ENCODE measurements at places on chromosomes 1 and 21. TPM values are rescaled to one million over a fixed set of nuclear protein-coding genes. Genes with fewer than 3 reads are reported as not detected.

The RGS13 gene
- not detected for total RNA-seq

The ANGPTL3 gene
- total RNA-seq: not detected

The CSF1 gene
- total RNA-seq: 4.6 TPM

The AK4 gene
- 16.6 TPM for total RNA-seq

The PCP4L1 gene
- not detected for total RNA-seq

- DNase-seq: no peak
These were observed 77.5 kb upstream of the KCNK2 start for GRCh38 chr1:215005078-215005477.

- DNase-seq: peak; percentile 81
These were observed 3.3 kb downstream of the EPHA2 start for GRCh38 chr1:16152481-16153087.

DNA sequence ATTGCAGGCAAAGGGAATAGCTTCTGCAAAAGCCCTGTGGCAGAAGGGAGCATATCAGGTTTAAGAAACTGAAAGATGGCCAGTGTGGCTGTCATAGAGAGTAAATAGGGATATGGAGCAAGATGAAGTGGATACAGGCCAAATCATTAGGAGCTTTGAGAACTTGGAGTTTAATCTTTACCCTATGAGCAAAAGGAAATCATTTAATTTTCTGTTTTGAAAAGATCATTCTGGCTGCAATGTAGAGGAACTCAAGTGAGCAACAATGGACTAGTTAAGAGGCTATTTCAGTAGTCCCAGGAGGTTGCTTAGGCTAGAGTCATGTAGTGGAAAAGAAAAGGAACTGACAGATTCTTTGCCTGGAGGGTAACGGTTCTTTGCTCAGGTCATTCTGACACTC lies 47.2 kb downstream of the RAP1A start:
- no peak for DNase-seq

- DNase-seq: peak; percentile 7
These were observed 4.2 kb upstream of the IL19 start for GRCh38 chr1:206766251-206766856.

- no peak for DNase-seq
These were observed 67.1 kb downstream of the ZNF281 start for GRCh38 chr1:200342511-200343311.

DNA sequence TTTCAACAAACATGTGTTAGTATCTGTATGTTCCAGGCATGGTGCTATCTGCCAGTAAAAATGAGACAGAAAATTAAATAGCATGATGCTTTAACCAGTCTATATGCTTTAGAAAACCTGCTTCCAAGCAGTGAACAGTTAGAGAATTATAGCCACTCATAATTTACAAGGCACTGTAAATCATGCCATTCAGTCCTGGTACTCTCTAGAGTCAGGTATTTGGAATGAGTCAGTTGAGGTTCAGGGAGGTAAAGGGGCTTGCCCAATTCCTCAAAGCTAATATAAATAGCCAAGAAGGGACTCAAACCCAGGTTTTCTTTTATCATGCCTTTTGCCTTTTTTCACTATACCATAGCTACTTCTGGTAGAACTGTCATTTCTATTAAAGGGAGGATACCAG lies 184.4 kb downstream of the NFIA start:
- DNase-seq: no peak

DNA sequence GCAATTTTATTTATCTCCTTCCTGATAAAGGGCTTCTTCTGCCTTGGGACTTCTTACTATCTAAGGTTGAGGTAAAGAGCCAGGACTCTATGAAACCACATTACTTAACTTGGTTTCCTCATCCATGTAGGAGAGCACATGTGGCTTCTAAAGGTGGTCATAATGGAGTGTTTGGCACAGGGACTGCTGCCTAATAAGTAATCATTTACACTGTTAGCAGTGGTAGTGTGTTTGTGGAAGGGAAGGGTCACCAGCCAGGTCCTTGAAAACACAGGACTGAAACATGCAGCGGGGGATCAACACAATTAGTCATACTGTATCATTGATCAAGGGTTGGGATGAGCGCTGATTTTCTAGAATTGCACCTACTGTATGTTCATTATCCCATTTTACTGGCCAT lies 59.6 kb downstream of the UCK2 start:
- no peak for DNase-seq

- no peak for DNase-seq
These were observed 81.7 kb upstream of the ATP1B1 start for GRCh38 chr1:169024800-169025271.

- DNase-seq: no peak
These were observed 114.1 kb downstream of the LHX4 start for GRCh38 chr1:180343921-180344769.

- no peak for DNase-seq
These were observed 38.9 kb downstream of the MORN1 start for GRCh38 chr1:2352341-2352896.

DNA sequence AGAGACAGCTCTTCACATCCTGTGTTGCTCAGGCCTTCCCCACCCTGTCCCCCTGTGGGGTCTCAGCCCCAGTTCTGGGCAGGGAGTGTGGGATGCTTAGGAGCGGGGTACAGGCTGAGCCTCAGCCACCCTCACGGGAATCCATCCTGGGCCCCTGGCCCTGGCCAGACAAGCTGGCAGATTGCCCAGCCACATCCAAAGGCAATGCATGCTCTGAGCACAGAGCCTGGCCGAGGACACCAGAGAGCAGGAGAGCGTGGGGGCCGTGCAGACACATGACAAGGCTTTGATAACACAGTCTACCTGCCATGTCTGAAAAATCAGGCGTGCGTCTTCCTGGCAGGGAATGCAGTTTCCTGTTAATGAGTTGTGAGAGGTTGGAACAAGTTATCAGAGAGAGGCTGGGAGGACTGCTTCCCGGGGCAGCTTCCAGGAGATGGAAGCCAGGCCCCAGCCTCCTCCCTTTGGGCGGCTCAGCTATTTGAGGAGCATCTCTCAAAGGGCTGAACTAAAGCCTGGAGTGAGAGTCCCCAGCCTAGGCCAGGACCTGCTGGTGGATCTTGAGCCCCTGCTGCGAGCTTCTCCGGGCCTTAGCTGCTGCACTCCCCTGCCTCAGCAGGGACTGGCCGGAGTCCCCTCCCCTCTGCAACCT lies 72.2 kb upstream of the SELENON start:
- DNase-seq: no peak

DNA sequence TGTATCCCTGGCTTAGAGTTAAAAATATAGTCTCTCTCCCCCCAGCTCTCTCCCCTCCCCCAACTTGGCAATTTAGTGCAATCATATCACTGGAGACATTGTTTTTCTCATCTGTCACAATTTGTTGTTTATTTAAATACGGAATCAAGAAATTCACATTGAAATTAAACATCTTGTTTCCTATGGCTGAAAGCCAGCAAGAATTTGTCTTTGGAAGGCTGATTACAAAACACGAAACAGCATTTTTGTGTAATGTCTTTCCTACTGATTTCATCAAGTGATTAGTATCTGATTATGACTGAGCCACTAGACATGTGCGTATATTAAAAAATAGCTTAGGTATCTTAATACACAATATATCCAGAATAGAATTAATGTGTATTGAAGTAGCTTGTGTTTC lies 119.7 kb downstream of the LYPLAL1 start:
- no peak for DNase-seq

- DNase-seq: no peak
These were observed 22.1 kb upstream of the PRDX6 start for GRCh38 chr1:173454966-173455524.

DNA sequence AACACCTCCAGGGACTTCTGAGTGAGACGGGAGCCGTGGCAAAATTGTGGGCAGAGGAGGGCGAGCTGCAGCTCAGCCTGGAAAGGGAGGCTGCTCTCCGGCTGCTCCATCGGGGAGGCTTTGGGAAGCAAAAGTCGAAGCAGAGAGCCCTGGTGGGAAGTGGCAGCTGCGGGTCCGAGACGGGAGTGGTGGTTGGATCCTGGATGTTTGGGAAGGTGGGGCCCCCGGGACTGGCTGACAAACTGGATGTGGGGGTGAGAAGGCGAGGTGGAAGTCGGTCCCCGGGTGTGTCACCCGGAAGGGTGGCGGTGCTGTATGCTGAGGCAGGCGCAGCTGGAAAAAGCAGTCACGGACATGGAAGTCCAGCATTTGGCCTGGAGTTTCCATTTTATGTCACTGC lies 52.1 kb downstream of the KCNAB2 start:
- DNase-seq: no peak

All from dermis microvascular lymphatic vessel endothelial cell (primary cell).